T follicular helper cell (primary cell): ENCODE measurements at places on chromosomes 4 and X.

DNA sequence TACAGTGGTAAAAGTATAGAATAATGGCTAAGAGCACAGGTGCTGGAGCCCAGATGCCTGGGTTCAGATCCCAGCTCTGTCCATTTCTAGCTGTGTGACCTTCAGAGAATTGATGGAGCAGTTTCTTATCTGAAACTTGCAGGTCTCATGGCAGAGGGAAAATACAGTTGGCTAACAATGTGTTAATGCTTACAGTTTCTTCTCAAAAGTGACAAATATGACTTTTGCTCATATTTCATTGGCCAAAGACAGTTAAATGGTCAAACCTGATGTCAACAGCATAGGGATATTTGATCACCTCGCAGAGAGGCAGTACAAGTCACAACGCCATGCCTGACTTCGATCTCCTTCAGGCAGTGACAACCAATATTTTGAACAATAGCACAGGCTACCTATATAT lies 60.2 kb upstream of the LCORL start:
- DNase-seq: no peak

GRCh38 chrX:1584237-1585011 lies 7.0 kb upstream of the AKAP17A start:
- DNase-seq: no peak

DNA sequence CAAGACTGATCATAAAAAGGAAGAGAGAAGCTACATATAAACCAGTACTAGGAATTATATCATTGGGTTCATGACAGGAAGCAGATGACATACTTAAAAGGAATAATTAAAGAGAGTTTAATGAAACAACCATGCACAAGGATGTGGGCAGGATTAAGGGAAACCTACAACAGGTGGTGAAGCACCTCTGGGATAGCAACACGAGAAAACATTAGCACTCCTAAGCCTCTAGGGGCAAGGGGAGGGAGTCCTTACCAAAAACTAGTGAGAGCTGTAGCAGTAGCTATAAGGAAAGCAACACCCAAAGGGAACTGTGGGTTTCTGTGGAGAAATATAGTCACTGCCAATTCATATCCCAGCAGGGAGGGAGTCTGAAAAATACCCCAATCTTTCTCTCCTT lies 7.2 kb upstream of the THOC2 start:
- no peak for DNase-seq

DNA sequence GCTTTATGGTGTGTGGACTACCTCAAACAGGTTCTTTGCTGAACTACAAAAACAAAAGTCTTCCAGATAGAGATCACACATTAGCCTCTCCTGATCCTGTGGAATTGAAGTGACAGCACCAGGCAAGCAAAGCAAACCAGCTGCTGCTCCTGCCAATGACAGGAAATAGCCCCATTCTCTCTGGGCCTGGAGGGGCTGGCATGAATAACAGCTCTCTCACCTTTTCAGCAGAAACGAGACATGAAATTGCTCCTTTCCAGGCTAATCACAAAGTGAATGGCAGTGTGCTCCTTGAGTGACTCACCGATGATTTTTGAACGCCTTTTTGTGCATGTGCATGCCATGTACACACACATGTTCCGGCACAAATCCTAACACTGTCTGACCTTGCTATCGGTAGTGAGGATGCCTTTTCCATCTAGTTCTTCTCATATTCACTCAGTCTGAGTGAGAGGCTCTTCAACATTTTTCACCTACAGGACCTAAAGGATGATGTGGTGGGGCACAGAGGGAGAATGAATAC lies 24.4 kb downstream of the MFAP3L start:
- no peak for DNase-seq

DNA sequence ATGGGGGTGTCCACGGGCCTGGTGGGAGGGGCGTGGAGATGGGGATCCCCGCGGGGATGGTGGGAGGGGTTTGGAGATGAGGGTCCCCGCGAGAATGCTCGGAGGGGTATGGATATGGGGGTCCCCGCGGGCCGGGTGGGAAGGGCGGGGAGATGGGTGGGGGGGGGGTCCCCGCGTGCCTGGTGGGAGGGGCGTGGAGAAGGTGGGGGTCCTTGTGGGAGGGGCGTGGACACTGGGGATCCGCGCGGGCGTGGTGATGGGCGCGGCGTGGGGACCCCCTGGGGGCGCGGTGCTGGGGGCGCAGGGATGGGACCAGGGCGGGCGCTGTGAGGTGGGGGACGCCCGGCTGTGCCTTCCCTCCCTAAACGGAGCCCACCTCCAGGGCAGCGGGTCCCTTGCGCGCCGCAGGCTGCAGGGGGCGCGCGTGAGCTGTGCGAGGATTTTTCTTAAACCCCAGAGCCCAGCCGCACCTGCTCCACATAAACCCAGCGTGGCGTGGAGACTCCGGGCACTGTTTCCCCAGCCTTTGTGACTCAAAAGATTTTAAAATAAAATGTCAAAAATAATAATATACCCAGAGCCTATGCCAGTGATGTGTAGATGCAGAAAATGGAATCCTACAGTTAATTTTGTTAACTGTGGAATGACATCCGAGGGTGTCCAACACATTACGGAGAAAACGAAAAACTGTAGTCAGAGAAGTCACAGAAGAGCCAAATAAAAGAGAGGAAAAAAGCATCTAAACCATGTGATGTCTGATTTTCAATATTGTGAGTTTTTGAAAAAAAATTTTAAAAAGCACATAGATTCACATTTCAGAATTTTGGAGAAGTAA lies 1.5 kb upstream of the ASMTL start:
- DNase-seq: peak; percentile 83

DNA sequence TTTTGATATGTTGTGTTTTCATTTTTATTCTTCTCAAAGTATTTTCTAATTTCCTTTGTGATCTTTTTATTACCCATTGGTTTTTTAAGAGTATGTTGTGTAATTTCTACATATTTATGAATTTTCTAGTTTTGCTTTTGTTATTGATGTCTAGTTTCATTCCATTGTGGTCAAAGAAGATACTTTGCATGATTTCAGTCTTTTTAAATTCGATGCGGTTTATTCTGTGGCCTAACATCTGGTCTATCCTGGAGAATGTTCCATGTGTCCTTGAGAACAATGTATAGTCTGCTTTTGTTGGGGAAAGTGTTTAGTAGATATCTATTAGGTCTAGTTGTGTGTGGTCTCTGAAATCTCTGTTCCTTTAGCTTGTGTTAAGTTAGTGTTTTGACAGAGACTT lies 46.2 kb downstream of the PPEF1 start:
- no peak for DNase-seq

- no peak for DNase-seq
These were observed 105.5 kb downstream of the HDAC8 start for GRCh38 chrX:72467135-72467534.

DNA sequence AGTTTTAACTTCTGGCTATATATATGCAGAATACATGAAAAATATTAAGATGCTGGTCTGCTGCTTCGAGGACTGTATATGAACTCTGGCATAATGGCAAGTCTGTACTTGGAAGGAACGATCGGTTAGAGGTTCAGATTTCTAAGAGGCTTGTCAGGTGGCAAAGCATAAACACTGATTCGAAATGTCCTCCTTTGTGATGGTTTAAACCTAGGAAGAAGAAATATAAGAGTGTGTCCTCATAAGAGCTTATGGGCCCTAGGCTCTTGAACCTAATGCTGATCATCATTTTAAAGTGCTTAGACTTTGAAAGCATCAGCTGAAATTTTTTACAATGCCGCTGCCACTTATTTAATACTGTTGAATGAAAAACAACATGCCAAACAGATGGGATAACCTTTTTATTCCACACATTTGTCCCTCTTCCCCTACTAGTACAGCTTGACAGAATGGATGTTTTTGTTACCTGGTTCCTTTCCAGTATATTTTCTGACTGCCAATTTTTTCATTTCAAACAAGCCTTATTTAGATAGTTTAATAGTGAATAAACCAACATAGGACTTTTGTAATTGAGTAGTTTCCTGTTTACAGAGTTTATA lies 8.8 kb downstream of the SPRY1 start:
- DNase-seq: no peak

DNA sequence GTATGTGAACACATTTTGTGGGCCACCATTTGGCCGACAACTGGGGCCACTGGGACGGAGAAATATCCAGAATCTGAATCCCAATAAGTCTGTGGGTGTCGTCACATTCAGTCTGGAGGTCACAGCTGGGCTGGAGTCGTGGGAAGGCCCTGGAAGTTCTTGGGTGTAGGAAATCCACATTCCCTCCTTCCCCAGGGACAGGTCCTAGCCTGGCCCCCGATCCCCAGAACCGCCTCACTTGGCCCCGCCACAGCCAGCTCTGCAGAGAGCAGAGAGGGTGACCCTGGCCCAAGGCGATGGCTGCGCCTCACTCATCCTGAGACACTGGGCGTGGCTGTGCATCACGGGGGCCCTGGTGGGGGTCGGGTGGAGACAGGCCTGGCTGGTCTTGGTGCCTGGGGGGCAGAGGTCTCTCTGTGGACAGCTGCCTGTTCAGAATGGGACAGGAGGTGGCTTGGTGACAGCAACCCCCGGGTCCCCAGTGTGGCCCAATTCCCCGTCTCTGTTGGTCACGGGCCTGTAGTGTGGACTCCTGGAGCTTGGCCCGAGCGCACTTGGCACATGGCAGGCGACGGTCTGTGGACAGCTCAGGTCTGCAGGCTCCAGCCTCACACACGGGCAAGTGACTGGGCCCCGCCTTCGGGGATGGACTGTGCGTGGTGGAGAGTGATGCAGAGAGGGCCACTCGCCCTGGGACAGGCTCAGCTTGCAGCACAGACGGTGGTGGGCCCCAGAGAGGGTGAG lies 16.4 kb downstream of the DOK7 start:
- no peak for DNase-seq

GRCh38 chr4:119081542-119081859 lies 54.1 kb upstream of the MYOZ2 start:
- DNase-seq: no peak

GRCh38 chrX:131630534-131630933 lies 86.7 kb downstream of the OR13H1 start:
- DNase-seq: no peak

DNA sequence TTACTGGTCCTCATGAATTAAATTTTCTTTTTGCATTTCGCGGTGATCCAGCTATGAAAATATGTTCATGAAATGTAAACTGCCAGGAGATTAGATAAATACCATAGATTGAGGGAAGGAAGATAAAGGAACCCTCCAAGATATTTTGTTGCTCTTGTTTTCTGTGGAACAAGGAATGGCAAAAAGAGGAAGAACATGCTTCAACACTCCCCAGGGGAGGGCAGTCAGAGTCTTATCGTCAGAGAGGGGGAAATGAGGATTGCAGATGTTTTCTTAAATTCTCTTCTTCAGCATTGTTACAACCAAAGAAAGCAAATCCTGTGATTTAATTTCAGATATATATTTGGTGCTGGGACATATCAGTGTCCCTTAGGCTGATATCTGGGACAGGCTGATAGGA lies 9.5 kb upstream of the SFRP2 start:
- no peak for DNase-seq

- no peak for DNase-seq
These were observed 46.5 kb downstream of the ADGRG2 start for GRCh38 chrX:19075754-19076153.

- DNase-seq: no peak
These were observed 66.0 kb upstream of the CHRNA9 start for GRCh38 chr4:40269133-40269532.

- no peak for DNase-seq
These were observed 354.5 kb downstream of the ARHGAP24 start for GRCh38 chr4:85829276-85830051.

DNA sequence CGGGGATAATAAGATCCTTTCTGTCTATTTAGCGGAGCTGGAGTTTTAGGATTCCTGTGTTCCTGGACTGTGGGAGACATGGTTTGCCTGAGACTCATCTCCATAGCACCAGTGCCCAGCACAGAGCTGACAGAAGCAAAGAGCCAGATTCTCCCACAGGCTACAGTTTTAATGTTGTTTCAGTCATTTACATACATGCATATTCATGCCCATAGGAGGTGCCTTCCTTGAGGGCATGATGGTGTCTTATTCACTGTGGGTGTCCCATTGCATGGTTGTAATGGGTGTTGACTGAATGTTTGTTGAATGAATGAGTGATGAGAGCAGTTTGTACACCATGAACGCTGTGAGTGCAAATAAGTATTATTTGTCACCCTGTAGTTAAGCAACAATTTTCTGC lies 260.6 kb downstream of the EVC2 start:
- DNase-seq: no peak

GRCh38 chr4:107546638-107547037 lies 173.4 kb downstream of the PAPSS1 start:
- no peak for DNase-seq

GRCh38 chrX:154334496-154334895 lies 38.9 kb downstream of the TKTL1 start:
- DNase-seq: no peak

DNA sequence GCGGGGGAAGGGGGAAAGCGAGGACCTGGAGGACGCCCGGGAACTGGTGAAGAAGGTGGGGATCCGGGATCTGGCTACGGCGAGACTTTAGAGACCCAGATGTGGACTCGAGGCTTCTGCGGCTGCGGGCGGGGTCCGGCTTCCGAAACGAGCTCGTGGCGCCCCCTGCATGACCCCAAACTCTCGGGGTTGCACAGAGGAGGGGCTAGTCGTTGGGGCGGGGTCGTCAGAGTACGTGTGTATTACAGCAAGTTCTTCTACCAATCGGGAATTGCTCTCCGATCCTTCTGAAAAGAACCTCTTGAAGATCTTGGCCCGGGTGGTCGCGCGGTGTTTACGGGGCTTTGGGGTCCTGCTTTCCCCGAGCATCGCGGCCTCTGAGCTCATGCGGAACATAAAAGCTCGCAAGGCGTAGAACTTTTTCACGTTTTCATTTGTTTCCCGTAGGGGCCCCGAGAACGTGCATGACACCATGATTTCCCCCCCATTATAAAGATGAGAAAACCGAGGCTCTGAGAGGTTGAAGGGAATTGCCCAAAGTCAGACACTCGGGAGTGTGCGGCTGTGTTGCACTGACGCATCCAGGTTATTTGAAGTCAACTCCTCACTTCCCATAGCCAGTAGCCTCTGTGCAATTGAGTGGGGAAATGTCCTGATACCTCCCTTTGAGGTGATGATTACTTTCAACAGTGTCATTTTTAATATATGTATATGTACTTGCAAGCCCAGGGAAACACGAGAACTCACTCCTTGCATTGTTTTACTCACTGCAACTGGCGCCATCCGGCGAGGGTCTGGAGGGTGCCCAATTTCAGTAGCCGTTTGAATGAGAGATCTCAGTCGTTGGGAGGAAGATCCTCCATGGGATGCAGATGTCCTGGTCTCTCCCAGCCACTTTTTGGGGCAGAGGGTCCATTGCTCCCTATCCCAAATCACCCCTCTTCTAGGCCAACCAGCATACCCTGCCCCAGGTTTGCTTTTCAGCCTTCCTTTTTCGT lies at the start of gene BEND4:
BEND4 (minus strand) TSS at position 149 of the 998 bp plus-strand sequence. CDS start 512 bp downstream, outside the sequence.
- no peak for DNase-seq

- no peak for DNase-seq
These were observed 4.0 kb upstream of the PCDH7 start for GRCh38 chr4:30716158-30716557.
